ENCODE measurements at places on chromosomes 7 and 10.

- peak; percentile 10 for DNase-seq
Measured at GRCh38 chr10:75111907-75112679, 637 bp downstream of the SAMD8 start.

DNA sequence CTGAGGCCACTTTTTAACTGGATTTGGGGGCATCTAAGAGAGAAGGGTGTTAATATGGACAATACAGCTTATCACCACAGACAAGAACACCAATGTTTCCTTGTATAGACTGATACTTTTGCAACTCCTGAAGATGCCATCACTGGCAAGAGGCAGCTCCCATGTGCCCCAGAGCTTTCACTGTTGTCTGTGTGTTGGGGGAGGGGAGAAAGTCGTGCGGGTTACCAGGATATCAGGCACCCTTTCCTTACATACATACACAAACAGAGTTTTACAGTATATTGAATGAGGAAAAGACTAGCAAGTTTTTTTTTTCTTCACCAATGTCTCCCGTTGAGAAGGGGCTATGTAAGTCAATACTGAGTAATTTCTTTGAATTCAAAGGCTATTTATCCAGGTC is 4.1 kb upstream of the DLX6 start:
- no peak for DNase-seq

- peak; percentile 68 for DNase-seq
Measured at GRCh38 chr10:79331709-79332108, 15.6 kb upstream of the PPIF start.

DNA sequence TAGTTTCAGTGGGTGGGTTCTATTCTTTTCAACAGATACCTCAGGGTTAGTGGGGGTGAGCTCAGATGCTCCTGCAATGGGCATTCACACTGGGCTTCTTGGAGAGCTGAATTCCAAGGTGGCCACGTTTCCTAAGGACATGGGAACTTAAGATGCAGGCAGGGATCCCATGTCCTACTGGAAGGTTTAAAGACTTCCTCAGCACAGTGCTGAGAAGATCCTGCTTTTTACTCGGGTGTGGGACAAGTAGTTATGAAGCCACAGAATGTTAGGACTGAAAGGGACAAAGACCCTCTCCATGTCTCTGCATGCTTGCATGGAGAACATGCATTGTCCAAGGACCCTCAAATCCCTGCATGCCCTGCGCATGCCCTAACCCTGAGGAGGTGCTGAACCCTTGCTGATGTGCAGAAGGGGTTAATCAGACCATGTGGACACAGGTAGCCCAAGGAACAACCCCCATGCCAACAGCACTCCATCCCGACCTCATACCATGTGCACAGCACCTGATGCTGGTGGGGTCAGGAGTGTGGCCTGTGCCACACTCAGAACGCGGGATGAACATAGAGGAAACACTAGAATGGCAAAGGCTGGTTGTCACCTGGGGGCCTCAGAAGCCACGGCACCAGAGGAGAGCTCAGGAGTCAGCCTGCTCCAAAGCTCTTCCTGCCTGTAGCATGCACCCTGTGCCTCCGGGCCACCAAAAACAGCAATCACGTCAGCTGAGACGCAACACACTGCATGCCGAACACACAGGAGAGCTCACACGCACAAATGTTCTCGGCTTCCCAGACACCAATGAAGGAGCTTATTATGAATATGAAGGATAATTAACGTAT is 15.2 kb downstream of the IL2RA start:
- DNase-seq, result no peak
